Stimulated activated CD8-positive, alpha-beta memory T cell treated with anti-CD3 and anti-CD28 coated beads, Interleukin-15, amount 100 ng/mL, for 48 hours (primary cell): ENCODE measurements at places on chromosomes 2 and 18.
A peak's percentile ranks its signal among the peaks of the same experiment; 100 is the strongest.

- DNase-seq, result no peak
Observed at GRCh38 chr18:6859676-6860422, 130.3 kb downstream of the ARHGAP28 start.

GRCh38 chr2:45283764-45284620, 274.7 kb upstream of the SIX2 start:
- no peak for DNase-seq

DNA sequence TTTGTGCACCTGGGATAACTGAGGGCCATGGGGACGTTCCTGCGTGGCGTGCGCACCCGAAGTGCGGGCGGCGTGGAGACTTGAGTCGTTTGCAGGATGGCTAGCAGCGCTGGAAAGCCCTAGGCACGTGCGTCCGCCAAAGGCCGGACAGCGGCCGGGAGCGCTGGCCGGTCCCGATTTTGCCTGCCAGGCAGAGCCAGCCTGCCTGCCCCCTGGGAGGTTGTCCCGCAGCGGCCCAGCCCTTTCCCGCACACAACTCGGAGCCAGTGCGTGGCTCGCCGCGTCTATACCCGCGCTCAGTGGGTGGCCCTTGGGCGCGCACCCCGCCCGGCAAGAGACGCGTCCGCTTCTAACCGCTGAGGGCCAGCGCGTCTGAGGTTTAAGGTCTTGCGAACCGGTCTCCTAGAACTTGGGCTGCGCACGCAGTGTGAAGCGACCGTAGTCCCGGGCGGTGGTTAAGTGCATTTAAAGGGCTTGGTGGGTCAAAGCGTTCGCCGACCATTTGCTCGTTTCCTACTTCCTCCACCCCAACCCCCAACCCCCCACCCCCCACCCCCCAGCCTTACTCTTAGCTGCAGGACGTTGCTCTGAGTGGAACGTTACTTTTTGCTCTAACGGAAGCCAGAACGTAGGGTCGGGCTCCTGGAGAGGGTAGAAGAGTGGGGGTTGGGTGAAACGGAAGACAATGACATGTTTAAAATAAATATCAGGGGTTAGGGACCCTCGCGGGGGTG, 627 bp downstream of the CDCA7 start:
- DNase-seq, result peak; percentile 17

- DNase-seq, result no peak
Observed at GRCh38 chr2:129334696-129335410, 644.6 kb upstream of the RAB6C start.

- DNase-seq, result no peak
Observed at GRCh38 chr2:128260239-128261138, 58.2 kb downstream of the HS6ST1 start.

DNA sequence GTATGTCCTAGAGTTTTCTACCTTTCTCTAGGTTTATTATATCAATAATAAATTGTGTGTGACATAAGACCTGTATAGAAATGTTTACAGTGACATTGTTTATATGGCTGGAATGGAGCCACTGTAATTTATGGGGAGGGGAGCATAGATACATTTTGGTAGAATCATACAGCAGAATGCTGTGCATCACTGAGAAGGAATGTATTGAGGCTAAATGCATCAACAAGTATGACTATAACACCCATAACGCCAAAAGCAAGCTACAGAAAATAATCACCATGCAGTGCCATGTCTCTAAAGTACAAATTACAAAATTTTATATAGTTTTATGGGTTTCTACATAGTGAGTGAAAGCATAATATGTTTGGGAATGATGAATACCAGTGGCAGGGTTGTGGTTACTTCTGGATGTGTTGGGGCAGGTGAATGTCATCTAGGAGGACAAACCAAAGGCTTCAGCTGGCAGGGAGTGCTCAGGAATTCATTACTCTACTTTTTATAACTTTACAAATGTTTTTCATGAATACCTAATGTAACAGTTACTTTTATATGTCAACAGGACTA, 226.0 kb upstream of the NETO1 start:
- DNase-seq, result no peak

- DNase-seq, result no peak
Observed at GRCh38 chr2:237652854-237653253, 25.5 kb downstream of the LRRFIP1 start.

DNA sequence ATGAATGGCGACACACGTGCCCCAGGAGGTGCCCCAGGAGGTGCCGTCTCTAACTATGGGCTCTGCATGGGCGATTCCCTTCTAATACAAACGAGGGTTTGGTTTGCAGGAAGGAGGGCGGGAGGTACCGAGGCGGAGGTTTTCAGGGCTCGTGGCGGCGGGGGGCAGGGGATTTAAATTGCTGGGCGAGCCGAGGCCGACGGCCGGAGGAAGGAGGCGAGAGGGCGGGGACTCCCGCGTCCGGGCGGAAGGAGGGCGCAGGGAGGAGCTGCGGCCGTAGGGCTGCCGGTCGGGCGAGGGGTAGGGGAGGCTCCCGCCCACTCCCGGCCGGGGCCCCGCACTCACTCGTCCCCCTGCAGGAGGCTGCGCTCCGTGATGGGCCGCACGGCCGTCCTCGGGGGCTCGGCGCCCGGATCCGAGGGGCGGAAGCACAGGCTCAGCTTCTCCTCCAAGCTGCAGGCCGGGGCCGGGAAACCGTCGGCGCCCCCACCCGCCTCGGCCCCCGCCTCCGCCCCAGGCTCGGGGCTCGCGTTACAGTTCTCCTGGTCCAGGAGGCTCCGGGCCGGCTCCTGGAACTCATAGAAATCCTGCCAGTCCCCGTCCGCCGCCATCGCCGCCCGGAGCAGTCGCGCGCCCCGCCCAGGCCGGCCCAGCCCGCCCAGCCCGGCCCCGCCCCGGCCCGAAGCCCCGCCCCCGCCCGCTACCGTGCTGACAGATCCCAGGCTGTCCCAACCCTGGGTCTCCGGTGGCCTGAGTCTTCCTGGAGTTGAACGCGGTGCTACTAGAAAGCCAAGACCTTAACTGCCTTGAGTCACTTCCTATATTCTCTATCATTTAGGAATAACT, at the start of gene FEZ2:
Gene FEZ2 (minus strand): TSS at position 637 of the 846 bp plus-strand sequence. CDS start 26 bp downstream, at position 611.
- peak; percentile 67 for DNase-seq

- no peak for DNase-seq
Observed at GRCh38 chr2:112603731-112604130, 19.3 kb downstream of the CHCHD5 start.

DNA sequence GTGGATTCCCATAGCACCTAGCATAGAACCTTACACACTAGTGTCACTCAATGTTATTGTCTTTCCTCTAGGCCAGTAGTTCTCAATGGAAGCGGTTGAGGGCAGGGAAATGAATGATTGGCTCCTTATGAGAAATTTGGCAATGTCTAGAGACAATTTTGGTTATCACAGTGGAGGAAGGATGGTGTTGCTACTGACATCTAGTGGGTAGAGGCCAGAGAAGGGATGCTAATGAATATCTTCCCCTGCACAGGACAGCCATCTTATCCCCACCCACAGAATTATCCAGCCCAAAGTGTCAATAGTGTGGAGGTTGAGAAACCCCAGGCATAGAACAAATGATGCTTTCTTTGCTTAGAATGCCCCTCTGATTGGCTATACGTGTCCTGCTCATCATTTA, 15.8 kb downstream of the C18orf63 start:
- DNase-seq, result no peak

DNA sequence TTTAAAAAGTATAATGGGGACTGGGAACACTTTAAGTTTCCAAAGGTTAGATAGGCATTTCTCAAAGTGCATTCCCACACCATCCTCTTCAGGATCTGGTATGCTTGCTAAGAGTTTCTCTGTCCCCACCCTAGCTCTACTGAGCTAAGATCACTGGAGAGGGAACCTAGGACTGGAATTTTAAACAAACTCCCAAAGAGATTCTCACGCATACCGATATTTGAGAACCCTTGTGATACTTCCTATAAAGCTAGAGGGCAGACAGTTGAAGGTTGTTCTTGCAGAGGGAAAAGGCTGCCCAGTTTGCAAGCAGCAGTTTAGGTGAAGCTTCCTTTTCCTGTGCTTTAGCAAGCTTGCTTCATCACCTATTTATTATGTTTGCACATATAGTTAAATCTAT, 3.6 kb downstream of the CNRIP1 start:
- no peak for DNase-seq

DNA sequence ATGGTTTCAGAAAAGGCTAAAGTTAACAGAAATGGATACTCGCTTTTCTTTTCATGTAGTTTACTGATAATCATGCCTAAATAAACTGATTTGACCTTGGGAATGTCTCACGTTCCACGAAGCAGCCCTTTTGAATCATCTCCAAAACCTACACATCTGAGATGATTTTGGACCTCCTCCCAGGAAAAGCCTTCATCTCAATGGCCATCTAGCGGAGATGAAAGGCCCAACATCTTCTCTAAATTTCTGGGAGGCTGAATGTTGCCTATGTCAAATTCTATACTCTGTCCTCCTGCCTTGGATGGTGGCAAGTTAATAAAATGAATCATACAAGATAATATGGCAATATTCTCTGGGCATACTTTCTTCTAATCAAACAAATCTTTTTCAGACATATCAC, 448.5 kb downstream of the ZEB2 start:
- DNase-seq, result no peak

- DNase-seq, result no peak
Observed at GRCh38 chr18:40102903-40103302, 1852.1 kb upstream of the PIK3C3 start.

GRCh38 chr2:188969651-188970050, 4.5 kb upstream of the COL3A1 start:
- DNase-seq, result no peak

- no peak for DNase-seq
Observed at GRCh38 chr2:225779829-225780228, 380.3 kb downstream of the NYAP2 start.

- DNase-seq, result no peak
Observed at GRCh38 chr18:35703043-35703688, 121.6 kb downstream of the GALNT1 start.

DNA sequence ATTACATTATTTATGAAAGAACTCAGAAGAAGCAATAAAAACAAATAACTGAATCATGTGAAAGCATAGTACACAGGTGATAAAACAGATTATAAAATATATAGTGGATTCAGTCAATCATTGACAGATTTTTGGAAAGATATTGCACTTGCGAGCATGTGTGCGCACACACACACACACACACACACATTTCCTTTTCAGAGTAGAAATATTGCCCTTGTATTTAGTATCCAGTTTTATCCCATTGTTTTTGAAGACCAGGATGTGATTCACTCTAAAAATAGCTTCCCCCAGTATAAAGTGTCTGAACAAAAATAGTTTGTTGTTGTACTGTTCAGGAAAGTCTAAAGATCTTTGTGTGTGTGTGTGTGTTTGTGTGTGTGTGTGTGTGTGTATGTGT, 145.5 kb downstream of the CALCRL start:
- no peak for DNase-seq

DNA sequence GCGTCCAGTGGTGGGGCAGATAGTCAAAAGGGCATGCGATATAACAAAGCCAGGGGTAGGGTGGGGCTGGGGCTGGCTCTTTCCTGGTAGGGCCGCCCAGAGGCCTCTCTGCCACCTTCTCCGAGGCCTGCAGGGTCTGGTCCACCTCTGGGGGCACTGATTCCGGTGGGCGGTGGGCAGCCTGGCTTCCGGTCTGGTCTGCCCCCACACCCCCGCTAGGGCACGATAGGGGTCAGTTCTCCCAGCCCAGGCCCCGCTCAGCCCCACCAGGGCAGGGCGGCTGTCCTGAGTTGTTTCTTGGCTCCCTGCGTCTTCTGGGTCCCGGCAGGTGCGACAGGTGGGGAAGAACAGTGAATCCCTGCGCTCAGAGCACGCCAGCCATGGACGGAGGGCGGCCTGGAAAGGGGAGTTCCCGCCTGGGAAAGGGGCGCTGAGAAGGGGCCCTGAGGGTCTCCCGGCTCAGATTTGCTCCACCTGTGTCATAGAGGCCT, 707 bp upstream of the ERFE start:
- no peak for DNase-seq

DNA sequence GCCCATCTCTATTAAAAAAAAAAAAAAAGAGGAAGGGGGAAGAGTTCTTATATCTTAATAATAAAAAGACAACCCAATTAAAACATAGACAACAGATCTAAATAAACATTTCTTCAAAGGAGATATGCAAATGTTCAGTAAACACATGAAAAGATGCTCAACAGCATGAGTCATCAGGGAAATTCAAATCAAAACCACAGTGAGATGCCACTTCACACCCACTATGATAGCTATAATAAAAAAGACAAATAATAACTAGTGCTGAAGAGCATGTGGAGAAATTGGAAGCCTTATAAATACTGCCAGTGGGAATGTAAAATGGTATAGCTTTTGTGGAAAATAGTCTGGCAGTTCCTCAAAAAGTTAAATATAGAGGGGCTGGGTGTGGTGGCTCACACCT, 61.5 kb upstream of the CYP20A1 start:
- DNase-seq, result no peak

- DNase-seq, result no peak
Observed at GRCh38 chr18:9380621-9381395, 46.2 kb downstream of the TWSG1 start.

GRCh38 chr2:193895226-193895625, 1700.5 kb upstream of the TMEFF2 start:
- DNase-seq, result no peak

GRCh38 chr2:146992057-146992456, 852.8 kb upstream of the ACVR2A start:
- DNase-seq, result no peak

- DNase-seq, result no peak
Observed at GRCh38 chr2:118019821-118020220, 6.0 kb upstream of the CCDC93 start.

GRCh38 chr2:69221512-69221911, 165.5 kb downstream of the GFPT1 start:
- DNase-seq, result no peak

DNA sequence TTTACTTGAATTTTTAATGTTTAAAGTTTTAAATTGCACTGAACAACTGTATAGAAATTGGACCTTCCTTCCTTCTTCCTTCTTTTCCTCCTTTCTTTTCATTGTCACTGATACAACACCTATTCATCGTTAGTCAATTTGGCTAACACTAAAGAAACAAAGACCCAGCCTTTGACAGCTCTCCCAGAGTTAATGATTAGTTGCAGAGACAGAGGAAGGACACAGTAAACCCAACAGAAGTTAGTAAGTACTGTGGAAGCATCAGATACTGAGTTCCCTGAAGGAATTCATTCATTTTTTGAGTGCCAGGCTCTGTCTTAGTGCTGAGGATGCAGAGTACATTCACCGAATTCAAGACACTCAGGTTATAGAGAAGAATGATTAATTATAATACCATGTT, 77.9 kb upstream of the RAB27B start:
- DNase-seq, result no peak

GRCh38 chr2:102657770-102658169, 38.4 kb downstream of the SLC9A2 start:
- DNase-seq, result peak; percentile 22

DNA sequence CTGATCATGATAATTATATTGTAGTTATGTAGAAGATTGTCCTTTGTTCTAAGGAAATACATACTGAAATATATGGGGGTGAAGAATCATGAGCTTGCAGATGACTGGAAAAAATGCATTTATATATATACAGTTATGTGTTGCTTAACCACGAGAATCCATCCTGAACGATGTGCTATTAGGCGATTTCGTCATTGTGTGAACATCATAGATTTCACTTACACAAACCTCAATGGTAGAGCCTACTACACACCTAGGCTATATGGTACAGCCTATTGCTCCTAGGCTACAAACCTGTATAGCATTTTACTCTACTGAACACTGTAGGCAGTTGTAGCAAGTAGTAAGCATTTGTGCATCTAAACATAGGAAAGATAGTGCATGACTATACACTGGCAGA, 2.6 kb upstream of the ACAA2 start:
- DNase-seq, result no peak

GRCh38 chr2:152568531-152568930, 148.7 kb downstream of the PRPF40A start:
- DNase-seq, result no peak

GRCh38 chr2:189287982-189288521, 108.5 kb upstream of the COL5A2 start:
- DNase-seq, result no peak
